Activated CD8-positive, alpha-beta memory T cell treated with anti-CD3 and anti-CD28 coated beads for 24 hours (primary cell): ENCODE measurements at places on chromosomes 5 and 9.

GRCh38 chr9:88933607-88934379, 57.5 kb upstream of the S1PR3 start:
- DNase-seq, result no peak

GRCh38 chr9:98635374-98635773, 73.4 kb downstream of the GABBR2 start:
- DNase-seq, result no peak

DNA sequence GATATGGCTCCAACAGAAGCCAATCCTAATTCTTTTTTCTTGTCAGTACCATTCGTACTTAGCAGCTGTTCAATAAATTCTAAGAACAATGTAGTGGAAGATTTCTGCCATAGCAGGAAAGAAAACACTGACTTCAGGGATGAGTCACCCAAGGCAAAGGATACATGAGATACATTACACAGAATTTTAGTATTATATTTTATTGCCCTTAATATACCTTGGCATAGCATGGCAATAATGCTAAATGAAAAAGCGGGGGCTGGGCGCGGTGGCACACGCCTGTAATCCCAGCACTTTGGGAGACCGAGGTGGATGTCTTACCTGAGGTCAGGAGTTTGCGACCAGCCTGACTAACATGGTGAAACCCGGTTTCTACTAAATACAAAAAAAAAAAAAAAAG, 619.1 kb upstream of the DAB2 start:
- DNase-seq, result no peak

DNA sequence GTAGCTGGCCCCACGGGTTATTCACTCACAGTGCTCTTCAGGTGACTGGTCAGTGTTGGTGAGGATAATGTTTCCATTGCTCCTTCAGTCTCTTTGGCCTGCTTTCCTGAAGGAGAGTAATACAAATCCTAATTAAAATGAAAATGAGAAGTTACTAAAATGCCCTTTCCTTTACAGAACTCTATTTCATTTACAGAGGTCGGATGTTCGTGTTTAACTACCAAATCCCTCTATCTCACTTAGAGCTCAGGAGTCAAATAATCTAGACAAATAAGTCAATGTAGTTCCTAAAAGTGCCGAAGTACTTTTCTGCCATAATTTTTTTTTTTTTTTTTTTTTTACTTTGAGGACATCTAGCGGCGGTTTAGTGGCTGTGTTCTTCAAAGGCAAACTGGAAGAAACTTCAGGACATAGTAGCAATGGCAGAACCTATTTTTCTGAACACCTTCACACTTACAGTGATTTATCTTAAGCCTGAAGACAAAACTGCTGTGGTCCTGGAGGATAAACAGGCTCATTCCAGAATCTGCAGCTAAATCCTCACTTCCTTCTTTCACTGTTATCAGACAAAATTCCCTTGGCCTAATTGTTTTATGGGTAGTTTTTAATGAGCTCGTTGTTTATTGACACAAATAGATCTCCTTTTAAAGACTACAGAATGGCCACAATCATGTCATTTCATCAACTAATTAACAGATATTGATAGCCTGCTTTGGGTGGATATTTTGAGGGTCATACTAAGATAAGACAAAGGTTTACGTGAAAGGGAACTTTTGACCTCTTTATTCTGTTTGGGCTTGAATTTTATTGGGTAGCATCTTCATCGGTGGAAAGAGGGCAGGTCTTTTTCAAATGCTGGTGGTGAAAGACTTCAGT, 207.6 kb upstream of the DMRTA1 start:
- no peak for DNase-seq

GRCh38 chr5:37810311-37810710, 29.5 kb downstream of the GDNF start:
- no peak for DNase-seq

DNA sequence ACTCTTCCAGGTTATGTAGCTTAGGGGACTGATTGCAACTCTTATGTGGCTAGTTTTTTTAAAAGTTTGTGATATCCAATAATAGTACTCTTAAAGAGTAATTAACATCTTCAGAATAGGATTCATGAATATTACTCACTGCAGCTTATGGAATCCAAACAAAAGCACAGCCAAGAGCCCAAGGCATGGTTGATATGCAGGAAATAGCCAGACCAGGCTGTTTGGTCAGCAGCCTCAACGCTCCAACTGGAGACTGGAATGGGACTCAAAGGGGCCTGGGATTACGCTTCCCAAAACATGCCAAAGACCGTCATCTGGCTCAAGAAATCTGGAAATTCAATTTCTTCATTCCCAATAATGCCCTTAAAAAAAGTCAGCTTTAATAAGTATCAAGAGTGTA, 268.6 kb downstream of the SEC61B start:
- DNase-seq, result no peak

- DNase-seq, result no peak
Measured at GRCh38 chr9:81474125-81474524, 215.2 kb downstream of the TLE1 start.

DNA sequence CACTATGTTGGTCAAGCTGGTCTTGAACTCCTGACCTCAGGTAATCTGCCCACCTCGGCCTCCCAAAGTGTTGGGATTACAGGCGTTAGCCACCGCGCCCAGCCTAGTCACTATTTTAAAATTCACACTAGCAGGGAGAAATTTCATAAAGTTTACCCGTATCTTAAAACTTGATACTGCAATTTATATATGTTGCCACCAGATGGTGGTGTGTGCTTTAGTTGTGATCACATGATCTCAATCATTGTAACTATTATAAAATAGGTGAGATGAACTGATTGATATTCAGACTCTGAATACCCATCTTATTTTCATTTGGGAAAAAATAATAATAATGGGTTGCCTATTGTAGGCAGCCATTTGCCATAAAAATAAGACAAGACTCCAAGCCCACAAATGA, 1330.4 kb upstream of the WWC1 start:
- DNase-seq, result no peak

- DNase-seq, result no peak
Measured at GRCh38 chr9:38030658-38031057, 38.4 kb downstream of the SHB start.
